HCT116 (cell line): ENCODE measurements at places on chromosomes 12 and 14. TPM values are rescaled to one million over a fixed set of nuclear protein-coding genes. Genes with fewer than 3 reads are reported as not detected.

Gene KCNC2
- total RNA-seq: not detected

- H3K27me3 ChIP-seq: no peaks in the 10 kb centered on the region; the same call in 1 of the 2 replicates
- H3K4me1 ChIP-seq: no peaks in the 10 kb centered on the region
- DNase-seq: no peak
- H3K4me3 ChIP-seq: no peak overlapping the region
- H3K36me3 ChIP-seq: no peaks in the 10 kb centered on the region
Observed at GRCh38 chr14:96235426-96235825, 20.6 kb upstream of the BDKRB1 start.

GRCh38 chr14:102028733-102029132, 58.1 kb downstream of the HSP90AA1 start:
- no peaks in the 10 kb centered on the region for H3K27me3 ChIP-seq
- no peak overlapping the region for H3K27ac ChIP-seq
- no peak for DNase-seq
- H3K4me1 ChIP-seq: no peaks in the 10 kb centered on the region; the same call in 1 of the 2 replicates
- peaks cover 68% of the 10 kb centered on the region for H3K36me3 ChIP-seq

DNA sequence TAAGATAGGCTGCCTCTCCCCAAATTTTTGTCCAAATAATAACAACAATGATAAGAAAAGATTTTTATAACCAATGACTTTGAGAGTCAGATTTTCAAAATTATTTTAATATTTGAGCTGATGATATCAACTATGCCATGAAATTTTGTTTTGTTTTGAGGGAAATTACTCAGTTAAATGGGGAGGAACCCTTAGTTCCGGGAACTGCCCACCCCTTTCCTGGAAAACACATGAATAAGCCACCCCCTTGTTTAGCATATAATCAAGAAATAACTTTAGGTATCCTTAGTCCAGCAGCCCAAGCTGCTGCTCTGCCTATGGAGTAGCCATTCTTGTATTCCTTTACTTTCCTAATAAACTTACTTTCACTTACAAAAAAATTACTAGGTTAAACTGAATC, 61.4 kb downstream of the HMGA2 start:
- H3K4me1 ChIP-seq: peaks cover 97% of the 10 kb centered on the region
- H3K27me3 ChIP-seq: no peaks in the 10 kb centered on the region
- no peaks in the 10 kb centered on the region for H3K36me3 ChIP-seq
- H3K27ac ChIP-seq: peak overlapping the region; percentile 81

GRCh38 chr12:15684896-15685658, 104.1 kb downstream of the EPS8 start:
- DNase-seq: no peak
- peak overlapping the region; percentile 2; the same call in 1 of the 2 replicates for H3K27ac ChIP-seq
- H3K4me3 ChIP-seq: no peak overlapping the region

Gene SERPINA3
- 4.3 TPM for total RNA-seq

DNA sequence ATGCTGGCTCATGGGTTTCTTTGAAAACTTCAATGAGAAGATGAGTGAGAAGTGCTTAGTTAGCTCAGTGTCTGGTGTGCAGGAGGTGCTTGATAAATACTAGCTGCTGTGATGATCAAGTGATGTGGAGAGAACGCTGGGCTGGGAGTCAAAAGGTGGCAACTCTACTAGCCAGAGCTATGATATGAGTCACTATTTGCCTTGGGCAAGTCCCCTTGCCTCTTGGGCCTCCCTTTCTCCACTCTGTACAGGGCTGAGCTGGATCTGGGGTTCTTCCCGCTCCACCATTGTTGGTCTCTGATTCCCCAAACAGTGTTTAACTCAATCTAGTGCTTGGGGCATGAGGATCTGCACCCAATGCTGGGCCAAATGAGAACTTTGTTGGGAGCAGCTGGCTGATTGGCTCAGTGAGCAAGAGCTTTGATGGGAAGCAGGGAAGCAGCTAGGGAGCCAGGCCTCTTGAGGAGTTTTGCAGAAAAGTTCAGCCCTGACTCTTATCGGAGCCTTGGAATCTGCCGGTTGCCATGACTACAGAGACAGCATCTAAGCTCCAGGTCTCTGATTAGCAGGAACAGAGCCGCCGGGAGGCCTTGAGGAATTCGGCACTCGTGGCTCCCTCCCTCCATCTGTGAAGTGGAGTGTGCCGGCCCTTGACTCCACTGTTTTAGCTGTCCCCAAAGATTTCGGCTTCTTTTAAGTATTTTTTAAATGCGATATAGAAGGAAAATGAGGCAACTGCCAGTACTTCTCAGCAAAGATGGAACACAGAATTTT, 82.1 kb upstream of the HSPB8 start:
- H3K27ac ChIP-seq: no peak overlapping the region
- H3K4me3 ChIP-seq: no peak overlapping the region
- DNase-seq: no peak
- H3K36me3 ChIP-seq: no peaks in the 10 kb centered on the region

DNA sequence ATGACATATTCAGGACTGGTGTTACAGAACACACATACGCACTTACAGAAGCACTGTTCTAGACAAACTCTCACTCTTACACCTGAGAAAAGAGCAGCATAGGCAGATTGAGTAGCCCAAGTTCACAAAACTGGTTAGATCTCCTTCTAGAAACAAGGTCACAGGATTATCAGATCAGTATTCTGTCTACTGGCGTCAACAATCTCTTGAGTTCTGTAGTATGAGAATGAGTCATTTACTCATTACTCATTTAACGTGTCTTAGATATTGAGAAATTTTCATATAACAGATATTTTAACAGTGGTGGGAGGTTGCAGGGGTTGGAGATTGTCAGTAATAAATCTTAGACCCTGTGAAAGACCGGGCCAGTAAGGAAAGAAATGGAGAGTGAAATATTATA, 2.8 kb upstream of the TSPAN8 start:
- no peaks in the 10 kb centered on the region for H3K36me3 ChIP-seq
- no peaks in the 10 kb centered on the region for H3K4me1 ChIP-seq
- DNase-seq: no peak

GRCh38 chr14:54087376-54087775, 130.8 kb upstream of the BMP4 start:
- no peak for DNase-seq
- no peak overlapping the region for H3K27ac ChIP-seq
- no peaks in the 10 kb centered on the region for H3K27me3 ChIP-seq
- H3K36me3 ChIP-seq: no peaks in the 10 kb centered on the region
- H3K4me1 ChIP-seq: no peaks in the 10 kb centered on the region

DNA sequence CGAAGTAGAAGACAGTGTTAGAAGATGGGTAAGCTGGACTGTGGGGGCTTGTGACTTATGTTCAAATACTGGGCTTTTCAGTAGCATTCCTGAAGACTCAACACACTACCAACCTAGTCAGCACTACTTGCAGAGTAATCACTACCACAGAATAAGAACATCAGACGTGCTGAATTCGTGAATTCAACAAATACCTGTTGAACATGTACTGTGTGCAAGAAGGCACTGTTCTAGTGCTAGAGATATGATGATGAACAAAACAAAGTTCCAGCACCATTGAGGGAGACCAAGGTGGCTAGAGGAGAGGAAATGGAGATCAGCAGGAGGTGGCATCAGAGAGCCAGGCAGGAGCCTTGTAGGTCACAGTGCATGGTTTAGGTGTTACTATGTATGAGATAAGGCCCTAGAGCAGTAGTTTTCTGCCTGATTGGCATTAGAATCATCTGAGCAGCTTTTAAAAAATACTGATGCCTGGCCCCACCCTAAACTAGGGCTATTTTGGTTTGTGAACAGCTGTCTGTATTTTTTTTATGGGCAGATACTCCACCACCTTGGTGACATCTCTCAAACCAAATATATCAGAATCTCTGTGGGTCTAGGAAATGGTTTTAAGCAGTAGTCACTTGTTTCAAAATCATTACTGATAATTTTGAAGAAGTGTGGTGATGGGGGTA, 26.8 kb downstream of the FERMT2 start:
- H3K36me3 ChIP-seq: no peaks in the 10 kb centered on the region
- no peak overlapping the region for H3K4me3 ChIP-seq
- H3K4me1 ChIP-seq: no peaks in the 10 kb centered on the region; the same call in 1 of the 2 replicates
- H3K27me3 ChIP-seq: no peaks in the 10 kb centered on the region

Gene DLGAP5
- total RNA-seq: 72.8 TPM

DNA sequence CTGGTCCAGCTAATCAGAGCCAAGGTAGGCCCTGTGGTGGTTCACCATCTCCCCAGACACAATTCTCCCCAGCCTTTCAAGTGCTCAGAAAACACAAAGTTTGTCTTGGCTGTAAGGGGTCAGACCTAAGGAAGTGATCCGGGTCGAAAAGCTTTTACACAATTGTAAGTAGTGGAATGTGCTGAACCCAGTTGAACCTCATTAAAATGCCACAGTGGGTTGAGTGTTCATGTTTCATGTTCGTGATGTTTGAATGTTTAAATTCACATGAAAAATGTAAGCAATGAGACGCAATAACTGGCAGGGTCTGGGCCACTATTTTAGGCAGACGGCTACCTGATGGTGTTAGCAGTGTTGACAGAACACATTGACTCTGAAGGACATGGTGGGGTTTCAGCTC, 60.9 kb upstream of the JDP2 start:
- H3K27me3 ChIP-seq: peaks cover 27% of the 10 kb centered on the region
- H3K27ac ChIP-seq: no peak overlapping the region
- no peak for DNase-seq
- no peak overlapping the region for H3K4me3 ChIP-seq

DNA sequence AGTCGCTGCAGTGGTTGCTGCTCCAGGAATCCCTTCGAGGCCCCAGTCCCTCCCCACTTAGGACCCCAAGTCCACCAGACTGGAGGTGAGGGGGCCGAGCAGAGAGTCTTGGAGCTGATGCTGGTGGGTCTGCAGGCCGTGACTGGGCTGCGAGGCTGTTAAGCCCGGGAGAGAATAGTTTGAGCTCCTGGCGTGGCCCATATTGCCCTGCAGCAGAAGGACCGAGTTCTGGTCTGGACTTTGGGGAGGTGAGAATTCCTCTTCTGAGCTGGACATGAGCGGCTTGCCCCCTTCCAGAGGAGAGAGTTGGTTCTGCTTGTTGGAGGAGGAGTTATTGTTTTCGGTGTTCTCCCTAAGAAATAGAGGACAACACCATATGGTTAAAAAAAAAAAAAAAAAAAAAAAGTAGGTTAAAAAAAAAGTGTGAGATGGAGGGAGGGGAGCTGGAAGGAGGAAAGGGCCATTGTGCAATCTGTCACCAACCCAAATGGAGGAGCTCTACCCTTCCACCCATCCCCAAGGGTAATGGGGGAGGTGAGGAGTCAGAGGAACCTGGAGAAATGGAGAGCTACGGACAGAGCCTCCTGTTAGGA, 3.0 kb downstream of the SIX1 start:
- no peaks in the 10 kb centered on the region for H3K36me3 ChIP-seq
- no peak overlapping the region for H3K4me3 ChIP-seq
- no peak for DNase-seq
- H3K27me3 ChIP-seq: peaks cover 11% of the 10 kb centered on the region; the same call in 1 of the 2 replicates

DNA sequence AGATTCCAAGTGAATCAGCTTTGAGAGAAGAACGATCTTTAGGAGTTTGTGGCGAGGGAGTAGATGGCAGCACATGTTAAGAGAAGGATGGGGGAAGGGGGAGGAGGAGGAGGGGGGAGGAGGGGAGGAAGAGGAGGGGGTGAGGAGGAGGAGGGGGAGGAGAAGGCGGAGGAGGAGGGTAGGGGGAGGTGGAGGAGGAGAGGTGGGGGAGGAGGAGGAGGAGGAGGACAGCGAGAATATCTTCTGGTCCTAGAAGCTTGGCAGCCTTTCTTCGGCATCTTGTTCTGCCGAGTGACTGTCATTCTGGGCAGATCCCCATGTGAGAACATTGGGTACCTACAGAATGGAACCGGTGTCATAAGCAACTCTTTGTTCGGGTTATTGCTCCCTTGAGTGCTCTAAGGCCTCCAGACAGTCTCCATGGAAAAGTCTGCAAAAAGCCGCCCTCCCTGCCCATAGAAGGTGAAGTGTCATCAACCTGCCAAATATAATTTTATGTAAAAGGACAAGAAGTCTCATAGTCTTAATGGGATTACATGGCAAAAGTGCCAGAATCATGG, 6.9 kb downstream of the RFC5 start:
- H3K4me1 ChIP-seq: no peaks in the 10 kb centered on the region
- H3K27me3 ChIP-seq: no peaks in the 10 kb centered on the region
- H3K4me3 ChIP-seq: no peak overlapping the region
- DNase-seq: no peak
- no peak overlapping the region for H3K27ac ChIP-seq

GRCh38 chr14:96072746-96073145, 33.6 kb downstream of the C14orf132 start:
- H3K27me3 ChIP-seq: no peaks in the 10 kb centered on the region
- H3K27ac ChIP-seq: no peak overlapping the region
- H3K4me1 ChIP-seq: no peaks in the 10 kb centered on the region
- no peak overlapping the region for H3K4me3 ChIP-seq

DNA sequence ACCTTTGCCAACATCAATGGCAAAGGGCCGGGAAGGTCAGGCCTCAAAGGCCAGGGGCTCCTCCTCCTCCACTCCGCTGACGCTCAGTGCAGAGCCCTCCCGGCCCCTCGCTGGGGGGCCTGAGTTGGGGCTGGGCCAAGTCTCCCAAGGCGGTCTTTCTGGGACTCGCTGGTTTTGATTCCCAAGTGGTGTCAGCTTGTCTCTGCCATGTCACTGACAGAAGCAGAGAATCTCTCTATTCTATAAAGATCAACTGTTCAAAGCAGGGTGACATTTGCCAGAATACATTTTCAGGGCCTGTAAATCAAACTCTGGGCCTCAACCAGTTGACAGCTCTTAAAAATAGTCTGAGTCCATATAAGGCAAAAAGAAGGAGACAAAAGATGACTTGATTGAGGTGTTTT, 75.9 kb downstream of the CCDC88C start:
- no peaks in the 10 kb centered on the region for H3K4me1 ChIP-seq
- no peak overlapping the region for H3K27ac ChIP-seq
- DNase-seq: no peak
- H3K36me3 ChIP-seq: no peaks in the 10 kb centered on the region
- no peak overlapping the region for H3K4me3 ChIP-seq
- no peaks in the 10 kb centered on the region for H3K27me3 ChIP-seq

GRCh38 chr14:88834883-88835431, 10.5 kb downstream of the TTC8 start:
- H3K36me3 ChIP-seq: no peaks in the 10 kb centered on the region
- peaks cover 18% of the 10 kb centered on the region for H3K4me1 ChIP-seq
- DNase-seq: no peak
- no peaks in the 10 kb centered on the region for H3K27me3 ChIP-seq
- no peak overlapping the region for H3K27ac ChIP-seq

DNA sequence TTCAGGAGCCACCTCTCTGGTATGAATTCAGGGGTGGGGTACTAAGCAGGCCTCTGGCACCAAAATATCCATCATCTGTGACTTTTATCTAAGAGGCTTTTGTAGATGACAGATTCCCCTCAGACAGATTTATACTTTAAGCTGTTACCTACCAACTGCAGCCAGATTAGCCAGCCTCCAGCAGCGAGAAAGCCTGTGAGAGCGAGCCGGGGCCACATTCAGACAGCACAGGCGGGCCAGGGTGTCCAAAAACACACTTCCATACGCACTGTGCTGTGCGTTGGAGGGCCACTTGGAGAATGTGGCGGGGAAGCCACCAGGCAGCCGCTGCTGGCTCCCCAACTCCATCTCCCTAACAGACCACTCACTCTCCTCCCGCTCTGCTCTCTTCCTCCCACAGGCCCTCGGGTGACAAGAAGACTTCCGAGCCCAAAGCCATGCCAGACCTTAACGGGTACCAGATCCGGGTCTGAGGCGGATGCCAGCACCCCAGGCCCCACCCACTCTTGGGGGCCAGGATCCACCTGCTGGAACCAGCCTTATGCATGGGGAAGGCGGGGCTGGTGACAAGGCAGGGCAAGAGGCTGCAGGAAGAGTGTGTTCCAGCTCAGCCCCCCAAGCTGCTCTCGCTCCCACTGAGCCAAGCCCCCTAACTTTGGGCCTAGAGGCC, 17.4 kb downstream of the VASH1 start:
- H3K36me3 ChIP-seq: peaks cover 7% of the 10 kb centered on the region
- H3K27me3 ChIP-seq: no peaks in the 10 kb centered on the region
- H3K27ac ChIP-seq: no peak overlapping the region
